ENCODE measurements at places on chromosomes 3 and 15. TPM values are rescaled to one million over a fixed set of nuclear protein-coding genes. Genes with fewer than 3 reads are reported as not detected.
A peak's percentile ranks its signal among the peaks of the same experiment; 100 is the strongest.

CDHR4 gene
- 0.22 TPM for total RNA-seq

CFAP100 gene
- total RNA-seq: not detected

GRK7 gene
- total RNA-seq: not detected

DNA sequence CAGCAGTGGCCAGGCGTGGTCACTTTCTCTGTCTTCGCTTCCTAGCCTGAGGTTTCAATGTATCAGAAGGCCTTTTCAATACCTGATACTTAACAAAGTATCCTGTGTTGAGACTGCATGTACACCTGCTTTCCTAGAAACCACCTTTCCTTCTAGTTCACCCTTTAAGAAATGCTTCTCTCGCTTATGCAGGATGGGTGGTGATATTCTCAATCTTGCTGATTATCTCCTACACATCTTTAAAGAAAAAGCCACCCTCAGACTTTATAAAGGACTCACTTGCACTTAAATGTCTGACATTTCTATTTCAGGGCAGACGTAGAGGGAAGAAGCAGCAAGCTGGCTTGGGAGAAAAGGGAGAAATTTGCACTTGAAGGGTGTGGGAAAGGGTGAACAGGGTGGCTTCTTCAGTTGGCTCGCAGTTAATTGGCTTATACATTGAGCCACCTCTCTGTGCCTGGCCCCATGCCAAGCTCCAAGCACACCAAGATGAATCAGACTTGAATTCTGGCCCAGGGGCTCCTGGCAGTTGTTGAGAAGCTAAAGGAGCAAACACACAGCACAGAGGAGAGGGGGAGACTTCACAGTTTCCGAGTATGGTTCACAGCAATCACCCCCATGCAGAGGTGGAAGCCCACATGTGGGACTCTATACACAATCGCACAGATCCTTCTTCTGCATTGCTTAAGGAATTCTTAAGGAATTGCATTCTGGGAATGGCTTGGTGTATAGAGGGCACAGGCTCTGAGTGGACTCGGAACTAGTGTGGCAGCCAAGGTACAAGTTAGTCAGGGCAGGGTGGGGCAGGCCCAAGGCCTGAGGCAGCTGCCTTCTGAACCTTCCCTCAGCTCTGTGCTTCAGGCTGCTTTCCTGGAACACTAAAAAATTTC is 1.3 kb downstream of the ARL6IP5 start:
- H3K4me3 ChIP-seq: peak overlapping the region; percentile 97
- peaks cover 64% of the 10 kb centered on the region for H3K4me1 ChIP-seq
- H3K27me3 ChIP-seq: no peaks in the 10 kb centered on the region
- peaks cover 30% of the 10 kb centered on the region for H3K36me3 ChIP-seq
- DNase-seq: peak; percentile 91

DNA sequence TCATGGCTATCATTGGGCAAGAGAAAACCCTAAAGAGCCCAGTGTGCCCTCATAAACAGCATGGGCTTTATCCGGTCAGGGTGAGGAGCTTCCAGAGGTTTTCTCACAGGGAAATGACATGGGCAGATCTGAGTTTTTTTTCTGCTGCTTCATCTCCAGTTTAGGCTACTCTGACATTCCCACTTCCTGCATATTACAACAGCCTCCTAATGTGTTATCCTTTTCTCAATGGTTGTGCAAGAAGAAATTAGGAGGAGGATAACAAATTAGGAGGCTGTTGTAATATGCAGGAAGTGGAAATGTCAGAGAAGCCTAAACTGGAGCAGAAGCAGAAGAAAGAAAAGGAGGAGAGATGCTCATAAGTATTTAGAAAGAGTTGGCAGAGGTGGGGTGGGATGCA is 175.6 kb downstream of the MTHFS start:
- H3K4me1 ChIP-seq: no peaks in the 10 kb centered on the region
- no peak overlapping the region for H3K4me3 ChIP-seq
- no peak for DNase-seq
- H3K36me3 ChIP-seq: no peaks in the 10 kb centered on the region
- no peak overlapping the region for H3K27ac ChIP-seq

DNA sequence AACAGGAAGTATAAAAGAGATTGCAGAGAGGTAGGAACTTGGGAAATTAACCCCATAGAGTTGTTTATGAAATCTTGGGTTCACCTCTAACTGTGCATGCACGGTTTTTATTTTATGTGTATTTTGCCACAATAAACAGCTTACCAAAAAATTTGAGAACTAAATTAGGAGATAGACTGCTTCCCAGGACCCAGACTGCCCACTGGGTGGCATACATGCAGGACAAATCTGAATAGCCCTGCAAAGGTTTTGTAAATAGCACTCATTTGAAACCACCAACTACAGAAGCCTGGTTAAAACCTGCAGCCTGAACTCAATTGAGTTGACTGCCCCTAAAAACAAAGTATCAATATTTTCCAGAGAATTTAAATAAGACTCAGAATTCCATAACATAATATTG is 96.4 kb upstream of the SLCO2A1 start:
- H3K27ac ChIP-seq: no peak overlapping the region
- peaks cover 12% of the 10 kb centered on the region for H3K36me3 ChIP-seq
- no peaks in the 10 kb centered on the region for H3K4me1 ChIP-seq
- H3K4me3 ChIP-seq: no peak overlapping the region

- peaks cover 8% of the 10 kb centered on the region for H3K27me3 ChIP-seq
- H3K36me3 ChIP-seq: no peaks in the 10 kb centered on the region
- H3K27ac ChIP-seq: no peak overlapping the region
- H3K4me1 ChIP-seq: peaks cover 7% of the 10 kb centered on the region
- no peak overlapping the region for H3K4me3 ChIP-seq
Observed at GRCh38 chr15:65978110-65978509, 108.8 kb downstream of the RAB11A start.

GRCh38 chr3:149058602-149059001 is 27.7 kb downstream of the HLTF start:
- no peaks in the 10 kb centered on the region for H3K27me3 ChIP-seq
- H3K27ac ChIP-seq: no peak overlapping the region
- no peak overlapping the region for H3K4me3 ChIP-seq
- DNase-seq: no peak
- peaks cover 27% of the 10 kb centered on the region for H3K36me3 ChIP-seq
- H3K4me1 ChIP-seq: no peaks in the 10 kb centered on the region

- H3K36me3 ChIP-seq: peaks cover 1% of the 10 kb centered on the region
- peaks cover 5% of the 10 kb centered on the region for H3K27me3 ChIP-seq
- H3K4me1 ChIP-seq: no peaks in the 10 kb centered on the region
Observed at GRCh38 chr3:126306888-126307482, 50.2 kb downstream of the KLF15 start.

DNA sequence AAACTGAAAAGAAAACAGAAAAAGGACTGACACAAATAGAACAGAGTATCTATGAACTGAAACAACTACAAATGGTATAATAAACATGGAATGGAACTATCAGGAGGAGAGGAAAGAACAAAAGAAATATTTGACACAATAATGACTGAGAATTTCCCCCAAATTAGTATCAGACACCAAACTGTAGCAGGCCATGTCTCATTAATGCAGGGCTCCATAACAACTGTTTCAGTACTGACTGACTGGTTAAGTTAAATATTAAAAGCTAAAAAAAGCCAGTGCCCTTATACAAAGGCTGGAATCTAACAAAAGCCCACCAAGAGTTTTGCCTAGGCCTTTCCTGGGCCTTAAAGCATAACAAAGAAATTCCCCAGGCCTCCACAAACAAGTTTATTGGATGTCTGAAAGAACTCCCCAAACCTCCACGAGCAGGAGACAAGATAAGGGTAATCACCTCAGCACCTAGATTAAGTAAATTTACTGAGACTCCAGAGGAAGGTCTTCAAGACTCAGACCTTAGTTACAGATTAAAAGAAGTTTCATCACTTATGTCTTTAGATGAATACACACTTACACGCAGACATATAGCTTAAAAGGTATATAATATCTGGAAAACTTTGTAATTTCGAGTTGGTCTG is 45.7 kb downstream of the KPNA1 start:
- peaks cover 51% of the 10 kb centered on the region for H3K4me1 ChIP-seq
- DNase-seq: no peak
- H3K4me3 ChIP-seq: no peak overlapping the region
- peaks cover 13% of the 10 kb centered on the region for H3K36me3 ChIP-seq
- H3K27me3 ChIP-seq: no peaks in the 10 kb centered on the region

- peaks cover 10% of the 10 kb centered on the region for H3K36me3 ChIP-seq
- no peak overlapping the region for H3K27ac ChIP-seq
- peaks cover 6% of the 10 kb centered on the region for H3K4me1 ChIP-seq
- no peak for DNase-seq
- H3K4me3 ChIP-seq: no peak overlapping the region
- no peaks in the 10 kb centered on the region for H3K27me3 ChIP-seq
Observed at GRCh38 chr15:89860431-89860830, 33.4 kb downstream of the AP3S2 start.

DNA sequence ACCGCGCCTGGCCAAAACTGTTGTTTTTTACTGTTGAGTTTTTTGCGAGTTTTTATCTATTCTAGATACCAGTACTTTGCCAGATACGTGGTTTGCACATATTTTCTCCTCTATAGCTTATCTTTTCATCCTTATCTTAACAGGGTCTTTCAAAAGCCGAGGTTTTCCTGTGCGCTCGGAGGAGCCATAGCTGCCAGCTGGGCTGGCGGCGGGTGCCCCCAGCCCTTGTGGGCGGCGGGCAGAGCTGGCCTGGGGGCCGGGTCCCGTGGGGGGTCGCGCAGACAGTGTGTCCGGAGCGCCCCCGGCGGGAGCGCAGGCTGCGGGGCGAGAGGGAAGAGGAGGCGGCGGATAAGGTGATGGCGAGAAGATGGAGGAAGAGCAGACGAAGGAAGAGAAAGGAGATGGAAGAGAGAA is 11.1 kb upstream of the EIF4A2 start:
- H3K4me1 ChIP-seq: peaks cover 12% of the 10 kb centered on the region
- DNase-seq: no peak
- no peaks in the 10 kb centered on the region for H3K27me3 ChIP-seq
- H3K36me3 ChIP-seq: no peaks in the 10 kb centered on the region

DNA sequence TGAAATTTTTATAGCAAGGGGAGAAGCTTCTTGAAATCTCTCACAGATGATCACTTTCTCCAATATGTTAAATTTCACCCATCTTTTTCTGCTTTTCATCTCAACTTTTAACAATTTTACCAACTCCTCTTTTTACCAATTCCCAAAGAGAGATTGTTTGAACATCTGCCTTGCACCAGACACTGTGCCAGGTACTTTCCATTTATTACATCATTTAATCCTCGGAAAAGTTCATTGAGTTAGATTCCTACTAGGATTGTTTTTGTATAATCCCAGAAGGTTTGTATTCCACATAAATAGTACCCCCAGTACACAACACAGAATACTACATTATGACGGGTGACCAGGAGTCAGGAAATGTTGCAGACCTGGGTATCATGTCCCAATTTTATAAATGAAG is 74.1 kb downstream of the ATP8B4 start:
- peaks cover 7% of the 10 kb centered on the region for H3K36me3 ChIP-seq
- H3K27ac ChIP-seq: no peak overlapping the region
- H3K4me3 ChIP-seq: no peak overlapping the region
- peaks cover 4% of the 10 kb centered on the region for H3K27me3 ChIP-seq
- DNase-seq: no peak

GRCh38 chr3:23668430-23668904 is 137.3 kb upstream of the UBE2E1 start:
- DNase-seq: no peak
- no peaks in the 10 kb centered on the region for H3K36me3 ChIP-seq
- H3K27ac ChIP-seq: no peak overlapping the region

DNA sequence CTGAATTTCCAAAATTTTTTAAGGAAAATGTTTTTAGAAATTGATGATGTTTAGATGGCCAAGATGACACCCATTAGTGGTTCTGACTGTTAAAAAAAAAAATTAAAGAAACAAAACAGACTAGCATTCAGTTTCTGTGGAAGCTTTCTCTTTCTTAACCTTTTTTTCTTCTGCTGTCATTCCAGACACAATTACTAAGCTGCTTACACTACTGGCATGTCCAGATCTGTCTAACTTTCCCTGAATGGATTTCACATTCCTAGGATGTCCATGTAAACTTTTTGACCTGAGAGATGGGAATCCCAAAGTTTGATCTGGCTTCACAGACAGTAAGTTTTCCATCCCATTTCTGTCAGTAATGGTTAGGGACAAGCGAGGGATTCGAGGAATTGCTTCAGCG is 10.3 kb upstream of the MTMR10 start:
- H3K4me1 ChIP-seq: peaks cover 6% of the 10 kb centered on the region
- H3K4me3 ChIP-seq: no peak overlapping the region
- no peaks in the 10 kb centered on the region for H3K36me3 ChIP-seq
- no peak for DNase-seq
- H3K27me3 ChIP-seq: peaks cover 25% of the 10 kb centered on the region

- no peak for DNase-seq
- H3K36me3 ChIP-seq: no peaks in the 10 kb centered on the region
Observed at GRCh38 chr3:150255413-150255812, 152.7 kb upstream of the TSC22D2 start.

DNA sequence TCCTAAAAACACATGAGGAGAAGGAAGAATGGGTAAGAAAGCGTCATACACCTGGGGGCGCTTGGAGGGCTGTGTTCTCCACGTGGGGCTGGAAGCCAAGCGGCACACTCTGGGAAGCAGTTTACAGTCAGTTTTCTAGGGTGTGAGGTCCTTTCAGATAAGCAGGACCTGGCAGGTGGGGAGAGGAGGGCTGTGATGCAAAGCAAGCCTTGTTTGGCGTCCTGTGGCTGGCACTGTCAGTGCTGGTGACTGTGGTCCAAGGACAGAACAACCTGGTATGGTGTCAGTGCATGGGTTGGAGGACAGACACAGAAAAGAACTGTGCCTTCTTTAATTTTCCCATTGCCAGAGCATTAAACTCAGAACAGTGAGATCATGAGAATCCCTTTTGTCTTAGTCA is 260.7 kb upstream of the NR2E3 start:
- no peaks in the 10 kb centered on the region for H3K36me3 ChIP-seq
- peaks cover 6% of the 10 kb centered on the region for H3K27me3 ChIP-seq
- no peak for DNase-seq
- no peak overlapping the region for H3K27ac ChIP-seq
- H3K4me1 ChIP-seq: no peaks in the 10 kb centered on the region

DNA sequence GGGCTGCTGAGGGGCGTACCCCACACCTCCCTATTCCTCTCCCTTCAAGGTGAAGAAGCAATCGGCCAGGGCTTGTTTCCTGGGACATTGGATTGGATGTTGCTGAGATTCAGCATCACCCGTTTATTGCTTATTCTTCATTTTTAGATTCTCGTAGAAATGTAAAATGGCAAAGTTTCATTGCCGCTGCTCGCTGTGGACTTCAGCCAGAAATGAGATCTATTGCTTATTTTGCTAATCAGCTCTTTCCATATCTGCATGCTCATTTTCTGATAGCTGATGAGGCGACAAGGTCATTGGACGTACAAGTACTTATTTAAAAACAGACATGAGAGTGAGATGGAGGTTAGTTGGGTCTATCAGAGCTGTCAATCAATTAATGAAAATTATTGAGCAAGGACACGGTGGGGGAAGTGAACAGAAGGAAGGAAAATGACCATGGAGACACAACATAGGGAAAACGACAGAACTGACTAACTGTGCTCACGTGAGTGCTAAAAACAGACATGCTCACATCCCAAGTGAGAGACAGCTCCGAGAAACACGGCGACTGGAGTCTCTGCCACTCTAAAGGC is 471.2 kb downstream of the NR2F2 start:
- no peaks in the 10 kb centered on the region for H3K27me3 ChIP-seq
- H3K4me1 ChIP-seq: no peaks in the 10 kb centered on the region
- no peaks in the 10 kb centered on the region for H3K36me3 ChIP-seq
- no peak overlapping the region for H3K4me3 ChIP-seq
- DNase-seq: no peak
- no peak overlapping the region for H3K27ac ChIP-seq

Measured in activated CD4-positive, alpha-beta memory T cell treated with anti-CD3 and anti-CD28 coated beads for 36 hours (primary cell).